HCT116 (cell line): ENCODE measurements at places on chromosomes 13 and 19.

GRCh38 chr13:85896516-85897450 lies 97.6 kb upstream of the SLITRK6 start:
- no peak for DNase-seq

GRCh38 chr13:24672141-24673132 lies 7.8 kb upstream of the ATP12A start:
- DNase-seq, result no peak

DNA sequence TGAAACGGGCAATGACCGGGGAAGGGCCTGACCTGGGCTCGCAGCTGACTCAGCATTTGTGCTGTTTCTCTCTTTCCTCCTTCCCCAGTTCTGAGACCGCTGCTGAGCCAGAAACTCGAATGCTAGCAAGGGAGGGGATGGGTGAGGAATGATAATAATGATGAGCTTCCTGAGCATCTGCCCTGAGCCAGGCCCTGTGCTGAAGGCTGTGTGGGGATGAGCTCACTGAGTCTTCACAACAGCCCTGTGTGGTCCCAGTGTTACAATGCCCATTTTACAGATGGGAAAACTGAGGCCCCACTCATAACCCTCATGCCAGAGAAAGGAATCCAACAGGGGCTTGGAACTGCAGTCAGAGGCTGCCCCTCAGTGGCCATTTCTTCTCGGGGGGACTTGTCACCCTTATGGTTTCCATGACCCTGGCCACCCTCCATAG lies 8.1 kb downstream of the SULT2B1 start:
- no peak for DNase-seq

- DNase-seq, result no peak
Measured at GRCh38 chr13:39347926-39348901, 254.8 kb downstream of the LHFPL6 start.

DNA sequence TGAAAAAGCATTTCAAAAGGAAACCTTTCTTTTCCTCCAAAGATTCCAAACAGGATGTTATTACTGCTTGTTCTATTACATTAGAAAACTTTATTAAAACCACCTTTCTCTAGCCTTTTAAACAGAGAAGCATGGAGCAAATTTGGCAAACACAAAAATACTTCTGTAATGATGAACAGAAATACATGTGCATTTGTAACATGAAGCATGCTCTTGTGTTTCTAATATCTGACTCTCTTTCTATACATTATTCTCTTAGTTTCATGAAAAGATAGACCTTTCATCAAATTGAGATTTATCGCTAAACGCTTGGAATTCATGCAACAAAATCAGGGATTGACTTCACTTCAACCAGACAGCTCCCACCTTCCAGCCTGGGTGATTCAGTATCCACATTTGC lies 152.8 kb upstream of the IRS2 start:
- DNase-seq, result no peak

- no peak for DNase-seq
Measured at GRCh38 chr19:51020988-51021651, 1.6 kb upstream of the KLK10 start.

DNA sequence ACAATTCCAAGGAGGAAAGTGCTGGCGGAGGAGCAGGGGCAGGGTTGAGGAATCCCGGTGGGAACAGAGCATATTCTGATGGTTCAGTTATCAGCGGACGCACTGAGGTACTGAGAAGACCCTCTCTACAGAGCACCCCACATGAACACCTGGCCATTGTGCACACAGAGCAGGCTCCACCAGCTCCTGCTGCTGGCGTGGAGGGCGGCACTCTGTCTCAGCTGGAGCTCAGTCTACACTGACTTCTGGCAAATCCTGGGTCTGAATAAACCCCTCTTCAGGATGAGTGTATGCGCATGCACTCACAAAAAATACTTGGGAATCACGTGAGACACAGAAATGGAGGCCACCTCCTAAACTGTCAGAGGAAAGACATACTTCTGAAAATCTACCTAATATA lies 114.4 kb upstream of the IRS2 start:
- no peak for DNase-seq

- DNase-seq, result no peak
Measured at GRCh38 chr19:49217382-49217781, 59.8 kb downstream of the TRPM4 start.

DNA sequence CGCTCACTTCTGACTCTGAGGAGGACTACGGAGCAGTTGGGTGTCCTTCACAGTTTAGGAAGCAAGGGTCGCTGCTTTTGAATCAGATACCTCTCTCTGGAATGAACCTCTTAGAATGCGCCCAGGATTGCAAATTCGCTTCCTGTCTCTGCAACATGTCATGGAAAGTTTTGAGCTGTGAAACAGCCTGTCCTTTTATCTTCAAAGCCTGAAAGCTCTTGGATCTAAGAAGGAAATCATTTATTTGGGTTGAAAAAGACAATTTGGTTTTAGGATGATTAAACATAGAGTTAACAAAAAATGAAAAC lies 134.1 kb downstream of the KATNAL1 start:
- DNase-seq, result no peak

- DNase-seq, result peak; percentile 75
Measured at GRCh38 chr19:48102870-48103751, 7.5 kb downstream of the PLA2G4C start.

- no peak for DNase-seq
Measured at GRCh38 chr13:50069261-50069660, 54.0 kb downstream of the KCNRG start.

- DNase-seq, result no peak
Measured at GRCh38 chr19:33445442-33446329, 72.2 kb downstream of the CEBPG start.

DNA sequence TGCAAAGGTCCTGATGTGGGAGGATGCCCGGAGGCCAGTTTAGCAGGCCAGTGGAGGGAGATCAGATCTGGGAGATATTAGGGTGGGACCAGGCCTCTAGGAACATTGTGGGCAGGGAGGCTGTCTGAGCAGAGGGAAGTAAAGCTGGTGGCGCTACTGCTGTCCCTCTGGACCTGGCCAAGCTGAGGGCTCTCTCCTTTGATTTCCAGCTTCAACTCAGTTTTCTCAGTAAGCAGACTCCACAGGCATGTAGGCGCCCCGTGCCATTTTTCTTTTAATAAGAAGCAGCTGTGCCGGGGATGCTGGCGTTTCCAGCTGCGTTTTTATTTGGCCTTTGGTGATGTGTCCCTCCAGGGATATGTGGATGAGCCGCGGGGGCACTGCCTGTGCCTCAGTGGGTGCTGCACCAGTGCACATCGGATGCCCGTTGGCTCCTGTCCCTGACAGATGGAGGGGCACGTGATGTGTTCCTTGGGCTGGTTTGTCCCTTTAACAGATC lies 6.7 kb downstream of the DNM2 start:
- DNase-seq, result no peak

GRCh38 chr13:96762876-96763275 lies 231.4 kb downstream of the OXGR1 start:
- DNase-seq, result no peak

GRCh38 chr19:45577111-45577905 lies 7.3 kb downstream of the OPA3 start:
- no peak for DNase-seq

DNA sequence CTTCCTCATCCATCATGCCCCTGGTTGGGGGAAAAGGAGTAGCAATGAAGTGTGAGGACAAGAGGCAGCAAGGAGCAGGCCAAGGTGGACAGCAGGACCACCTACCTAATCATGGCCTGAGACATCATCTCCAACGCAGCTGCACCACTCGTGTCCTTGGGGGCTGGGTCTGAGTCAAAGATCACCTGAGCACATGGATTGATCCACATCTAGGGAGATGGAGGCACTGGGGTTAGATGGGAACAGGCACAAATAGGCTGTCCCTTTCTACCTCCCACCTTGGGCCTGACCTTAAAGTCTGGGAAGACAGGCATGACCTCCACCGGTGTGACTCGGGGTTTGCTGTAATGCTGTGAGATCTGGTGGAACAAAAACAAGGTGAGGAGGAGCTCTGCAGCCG lies 2.2 kb downstream of the PAF1 start:
- no peak for DNase-seq

DNA sequence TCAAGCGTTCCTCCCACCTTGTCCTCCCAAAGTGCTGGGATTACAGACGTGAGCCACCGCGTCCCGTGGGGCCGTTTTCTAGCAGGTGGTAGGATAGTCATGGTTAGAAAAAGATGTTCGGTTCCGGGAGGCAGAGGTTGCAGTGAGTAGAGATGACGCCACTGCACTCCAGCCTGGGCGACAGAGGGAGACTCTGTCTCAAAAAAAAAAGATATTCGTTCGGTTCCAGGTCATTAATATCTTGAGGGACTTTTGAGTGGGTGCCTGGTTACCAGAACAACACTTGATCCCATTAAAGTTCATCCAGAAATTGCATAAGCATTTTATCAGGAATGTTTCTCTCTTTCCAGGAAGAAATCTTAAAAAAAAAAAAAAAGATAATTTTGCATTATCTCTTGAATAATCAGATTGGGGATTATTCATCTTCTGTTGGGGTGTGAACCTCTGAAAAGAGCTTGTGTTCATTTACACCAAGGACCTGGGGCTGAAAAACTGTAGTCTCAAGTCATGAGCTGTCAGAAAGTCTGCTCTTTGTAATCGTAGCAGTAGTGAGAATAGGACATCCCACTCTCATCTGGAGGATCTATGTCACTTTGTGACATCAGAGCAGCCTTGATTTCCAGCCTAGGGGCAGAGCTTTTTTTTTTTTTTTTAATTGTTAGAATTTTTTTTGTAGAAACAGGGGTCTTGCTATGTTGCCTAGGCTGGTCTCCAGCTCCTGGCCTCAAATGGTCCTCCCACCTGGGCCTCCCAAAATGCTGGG lies 1.0 kb upstream of the ETHE1 start:
- DNase-seq, result no peak

GRCh38 chr19:14599548-14600147 lies 16.8 kb downstream of the CLEC17A start:
- no peak for DNase-seq

- DNase-seq, result no peak
Measured at GRCh38 chr19:29849208-29849607, 37.4 kb downstream of the CCNE1 start.

- no peak for DNase-seq
Measured at GRCh38 chr13:30868799-30869470, 37.1 kb upstream of the MEDAG start.

GRCh38 chr13:91154558-91155353 lies 192.7 kb upstream of the MIR17HG start:
- DNase-seq, result no peak
